ENCODE measurements at places on chromosomes 4 and X. TPM values are rescaled to one million over a fixed set of nuclear protein-coding genes. Genes with fewer than 3 reads are reported as not detected.

Gene C1QTNF7
- total RNA-seq = 5.7 TPM

Gene IGBP1
- total RNA-seq = 59.6 TPM

Gene USP46
- 8.4 TPM for total RNA-seq

Gene CNGA1
- 2.2 TPM for total RNA-seq

Gene UNC5C
- total RNA-seq = 0.98 TPM

Gene ANK2
- 15.2 TPM for total RNA-seq

Gene NDST3
- not detected for total RNA-seq

Gene ETDB
- not detected for total RNA-seq

Gene POF1B
- 139 TPM for total RNA-seq

Gene MAOB
- total RNA-seq = 4.5 TPM

DNA sequence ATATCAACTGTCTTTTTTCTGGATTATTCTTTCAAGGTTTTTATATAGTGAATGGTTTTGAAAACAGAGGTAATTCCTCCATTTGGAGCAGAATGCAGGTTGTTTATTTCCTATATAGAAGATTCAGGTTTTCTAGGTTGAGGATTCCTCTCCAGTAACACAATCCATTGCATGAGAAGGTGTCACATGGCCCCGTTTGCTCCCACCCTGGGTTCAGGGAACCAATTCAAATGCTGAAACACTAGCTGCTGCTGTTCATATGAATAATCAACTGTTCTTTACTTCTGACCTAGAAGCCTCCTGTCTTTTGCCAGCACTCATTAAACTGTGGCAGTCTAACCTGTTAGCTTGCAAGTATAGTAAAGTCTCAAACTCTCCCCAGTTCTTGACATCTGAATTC is 1316.9 kb upstream of the TENM3 start:
- no peak for DNase-seq

- no peak for DNase-seq
These were observed 8.8 kb downstream of the DDX53 start for GRCh38 chrX:23008431-23009099.

DNA sequence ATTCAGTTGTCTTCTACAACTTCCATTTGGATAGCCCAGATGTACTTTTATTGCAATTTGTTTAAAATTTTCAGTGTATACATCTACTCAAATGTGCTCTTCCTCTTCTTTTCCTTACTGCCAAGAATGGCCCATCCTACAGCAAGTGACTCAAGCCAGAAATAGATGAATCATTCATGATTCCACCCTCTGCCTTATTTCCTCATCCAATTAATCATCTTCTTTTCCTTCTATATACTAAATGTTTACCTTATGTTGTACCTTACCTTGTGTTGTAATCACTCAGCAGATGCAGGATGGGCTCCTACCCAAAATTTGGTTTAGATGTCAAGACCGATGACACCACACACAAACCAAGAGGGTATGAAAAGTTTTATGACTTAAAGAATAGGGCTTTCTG is 437.8 kb downstream of the GRXCR1 start:
- no peak for DNase-seq

DNA sequence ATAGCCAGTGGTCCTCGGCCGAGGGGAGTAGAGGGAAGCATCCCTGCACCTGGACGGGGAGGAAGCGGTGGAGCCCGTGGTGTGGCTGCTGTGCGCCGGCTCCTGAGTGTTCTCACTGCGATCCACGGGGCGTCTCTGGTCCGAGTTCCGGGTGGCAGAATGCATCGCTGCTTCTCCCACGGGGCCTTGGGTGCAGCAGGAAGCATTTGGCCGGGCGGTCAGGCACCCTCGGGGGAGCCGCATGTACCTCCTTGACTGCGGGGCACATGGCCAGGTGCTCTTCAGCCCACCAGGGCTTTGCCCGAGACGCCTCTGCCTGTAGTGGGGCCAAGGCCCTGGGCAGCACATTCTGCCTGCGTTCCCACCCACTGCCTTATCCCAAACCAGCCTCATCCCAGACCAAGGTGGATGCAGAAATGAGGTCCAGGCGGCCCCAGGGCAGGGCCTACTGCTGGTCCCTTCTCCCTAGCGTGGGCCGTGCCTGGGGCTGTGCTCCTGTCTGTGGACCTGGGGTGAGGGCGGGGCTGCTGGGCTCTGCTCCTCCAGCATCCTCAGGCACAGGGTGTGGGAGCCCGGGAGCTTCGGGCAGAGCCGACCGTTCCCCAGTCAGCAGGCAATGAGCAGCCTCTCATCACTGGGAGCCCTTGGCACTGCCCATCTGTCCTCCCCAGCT is 27.5 kb downstream of the NKX1-1 start:
- DNase-seq = peak; percentile 56

- no peak for DNase-seq
These were observed 16.5 kb downstream of the ADH6 start for GRCh38 chr4:99202536-99202935.

- DNase-seq = no peak
These were observed 94.6 kb downstream of the COX18 start for GRCh38 chr4:72974694-72975487.

- DNase-seq = no peak
These were observed 14.8 kb downstream of the LAMTOR3 start for GRCh38 chr4:99879458-99879857.

DNA sequence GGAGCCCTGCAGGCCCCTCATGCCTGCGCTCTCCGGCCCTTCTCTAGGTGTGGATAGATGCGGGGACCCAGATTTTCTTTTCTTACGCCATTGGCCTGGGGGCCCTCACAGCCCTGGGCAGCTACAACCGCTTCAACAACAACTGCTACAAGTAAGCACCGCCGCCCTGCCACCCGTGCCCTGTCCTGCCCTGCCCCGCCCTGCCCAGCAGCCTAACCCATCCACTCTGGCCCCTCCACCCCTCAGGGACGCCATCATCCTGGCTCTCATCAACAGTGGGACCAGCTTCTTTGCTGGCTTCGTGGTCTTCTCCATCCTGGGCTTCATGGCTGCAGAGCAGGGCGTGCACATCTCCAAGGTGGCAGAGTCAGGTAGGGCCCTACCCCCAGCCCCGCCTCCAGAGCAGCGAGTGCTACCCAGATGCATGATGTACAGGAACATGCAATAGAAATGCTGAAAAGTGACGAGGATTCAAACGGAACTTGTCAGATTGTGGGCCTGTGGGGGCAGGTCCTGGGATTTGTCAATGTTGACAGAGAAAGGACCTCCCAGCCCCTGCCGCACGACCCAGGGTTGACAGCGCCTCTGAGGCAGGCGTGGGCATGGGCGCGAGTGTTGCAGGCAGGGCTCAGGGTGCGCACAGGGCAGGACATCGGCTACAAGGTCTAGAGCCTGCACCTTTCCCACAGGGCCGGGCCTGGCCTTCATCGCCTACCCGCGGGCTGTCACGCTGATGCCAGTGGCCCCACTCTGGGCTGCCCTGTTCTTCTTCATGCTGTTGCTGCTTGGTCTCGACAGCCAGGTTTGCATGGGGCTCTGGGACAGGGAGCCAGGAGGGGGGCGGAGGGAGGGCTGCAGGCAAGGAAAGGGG is 5.7 kb downstream of the SLC6A8 start:
- DNase-seq = no peak

DNA sequence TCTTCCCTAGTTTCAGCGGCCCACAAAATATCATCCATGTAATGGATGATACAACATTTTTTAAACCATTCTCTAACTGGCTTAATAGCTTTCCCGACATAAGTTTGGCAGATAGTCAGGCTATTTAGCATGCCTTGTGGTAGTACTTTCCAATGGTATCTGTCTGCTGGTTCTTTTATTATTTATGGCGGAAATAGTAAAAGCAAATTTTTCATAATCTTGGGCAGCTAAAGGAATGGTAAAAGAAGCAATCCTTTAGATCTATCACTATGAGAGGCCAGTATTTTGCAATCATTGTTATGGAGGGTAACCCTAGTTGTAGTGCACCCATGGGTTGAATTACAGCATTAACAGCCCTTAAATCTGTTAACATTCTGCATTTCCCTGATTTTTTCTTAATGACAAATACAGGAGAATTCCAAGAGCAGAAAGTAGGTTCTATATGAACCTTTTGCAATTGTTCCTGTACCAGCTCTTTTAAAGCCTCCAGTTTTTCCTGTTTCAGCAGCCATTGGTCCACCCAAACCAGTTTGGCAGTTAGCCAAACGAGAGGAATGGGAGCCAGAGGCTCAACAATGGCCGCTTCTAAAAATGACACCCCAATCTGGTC is 14.3 kb upstream of the HSD17B11 start:
- DNase-seq = no peak

GRCh38 chrX:80648023-80648422 is 161.7 kb downstream of the BRWD3 start:
- no peak for DNase-seq

DNA sequence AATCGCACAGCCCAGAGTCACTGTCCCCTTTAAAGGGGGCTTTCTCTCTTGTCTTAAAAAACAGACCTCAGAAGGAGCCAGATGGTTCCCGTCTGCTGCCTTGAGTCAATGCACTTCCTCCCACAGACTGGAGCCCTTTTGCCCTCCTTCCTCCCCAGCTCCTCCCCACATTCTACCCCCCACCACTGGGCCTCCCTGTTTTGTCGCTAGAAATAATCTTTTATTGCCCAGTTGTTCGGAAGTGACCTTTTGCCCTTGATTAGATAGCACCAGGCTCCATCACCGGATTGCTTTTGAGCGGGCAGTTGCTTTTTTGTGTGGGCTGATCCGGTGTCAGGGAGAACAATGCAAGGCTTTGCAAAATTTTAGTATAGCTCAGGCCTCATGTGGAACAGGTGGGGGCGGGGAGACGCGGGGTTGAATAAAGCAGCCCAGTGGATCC is 47.7 kb downstream of the SPRY1 start:
- DNase-seq = no peak

DNA sequence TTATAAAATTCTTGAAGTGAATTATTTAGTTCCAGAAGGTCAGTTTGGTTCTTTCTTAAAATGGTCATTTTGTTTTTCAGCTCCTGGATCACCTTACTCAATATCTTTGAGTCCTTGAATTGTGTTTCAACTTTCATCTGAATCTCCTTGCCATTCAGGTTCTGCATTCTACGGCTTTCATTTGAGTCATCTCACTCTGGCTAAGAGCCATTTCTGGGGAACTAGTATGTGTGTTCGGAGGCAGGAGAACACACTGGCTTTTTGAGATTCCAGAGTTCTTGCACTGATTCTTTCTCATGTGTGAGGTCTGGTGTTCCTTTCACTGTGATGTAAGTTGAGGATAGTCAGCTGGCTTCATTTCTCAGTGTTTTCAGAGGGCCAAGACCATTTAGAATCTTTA is 708.4 kb upstream of the FRG1 start:
- no peak for DNase-seq

All from suprapubic skin (tissue), 4 donors.